ENCODE measurements at places on chromosomes 6 and 20.

GRCh38 chr20:47857187-47857568 lies 71.9 kb upstream of the SULF2 start:
- no peak for DNase-seq

DNA sequence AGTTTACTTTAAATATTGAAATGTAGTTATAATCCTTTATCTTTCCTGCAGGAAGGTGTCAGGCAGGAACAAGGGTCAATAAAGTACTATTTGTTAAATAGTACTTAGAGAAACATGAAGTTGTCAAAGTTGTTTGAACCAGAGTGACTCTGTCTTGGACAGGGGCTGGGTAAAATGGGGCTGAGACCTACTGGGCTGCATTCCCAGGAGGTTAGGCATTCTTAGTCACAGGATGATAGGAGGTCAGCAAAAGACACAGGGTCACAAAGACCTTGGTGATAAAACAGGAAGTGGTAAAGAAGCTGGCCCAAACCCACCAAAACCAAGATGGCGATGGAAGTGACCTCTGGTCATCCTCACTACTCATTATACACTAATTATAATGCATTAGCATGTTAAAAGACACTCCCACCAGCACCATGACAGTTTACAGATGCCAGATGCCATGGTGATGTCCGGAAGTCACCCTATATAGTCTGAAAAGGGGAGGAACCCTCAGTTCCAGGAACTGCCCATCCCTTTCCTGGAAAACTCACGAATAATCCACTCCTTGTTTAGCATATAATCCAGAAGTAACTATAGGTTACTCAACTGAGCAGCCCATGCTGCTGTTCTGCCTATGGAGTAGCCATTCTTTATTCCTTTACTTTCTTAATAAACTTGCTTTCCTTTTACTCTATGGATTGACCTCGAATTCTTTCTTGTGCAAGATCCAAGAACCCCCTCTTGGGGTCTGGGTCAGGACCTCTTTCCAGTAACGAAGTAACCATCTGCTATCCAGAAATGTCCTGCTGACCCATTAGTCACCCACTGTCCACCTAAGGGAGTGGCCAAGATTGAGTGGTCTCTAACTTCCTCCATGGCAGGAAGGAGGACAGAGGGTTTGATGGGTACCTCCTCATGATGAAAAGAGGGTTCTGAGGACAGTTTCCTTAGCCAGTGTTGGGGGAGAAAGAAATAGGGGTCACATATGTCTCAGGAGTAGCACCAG lies 19.6 kb downstream of the SLC22A2 start:
- DNase-seq: no peak

DNA sequence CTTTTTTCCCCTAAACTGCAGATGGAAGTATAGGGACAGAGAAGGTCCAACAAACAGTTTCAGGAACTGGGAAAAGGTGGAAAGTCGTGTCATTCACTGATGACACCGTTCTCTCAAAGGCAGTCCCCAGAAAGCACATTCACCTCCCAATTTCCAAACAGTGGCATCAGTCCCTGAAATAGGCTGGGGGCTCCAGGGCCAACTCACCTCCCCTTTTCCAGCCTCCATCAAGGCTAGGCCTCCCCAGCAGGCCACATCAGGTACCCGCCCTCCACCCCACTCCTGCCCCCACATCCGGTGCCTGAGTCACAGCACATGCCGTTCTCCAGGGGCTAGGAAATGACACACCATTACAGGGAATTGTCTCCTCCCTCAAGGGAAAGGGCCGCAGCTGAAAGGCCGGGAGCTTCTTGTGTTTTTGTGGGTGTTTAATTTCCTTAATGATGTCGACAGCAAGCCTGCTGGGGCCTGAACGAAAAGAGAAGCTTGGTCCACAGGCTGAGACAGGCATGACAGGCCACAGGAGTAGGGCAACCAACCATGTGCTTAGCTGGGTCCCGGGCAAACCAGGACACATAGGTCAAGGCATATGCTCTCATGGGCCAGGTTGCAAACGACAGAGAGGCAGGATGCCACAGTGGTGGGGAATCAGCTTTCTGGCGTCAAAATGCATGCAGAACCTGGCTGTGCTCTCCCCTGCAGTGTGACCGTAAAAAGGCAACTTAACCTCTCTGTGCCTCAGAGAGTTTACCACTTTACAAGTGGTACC lies 39.2 kb downstream of the ZMYND8 start:
- DNase-seq: peak; percentile 40

- DNase-seq: no peak
Measured at GRCh38 chr6:111550953-111551352, 54.7 kb downstream of the TRAF3IP2 start.

DNA sequence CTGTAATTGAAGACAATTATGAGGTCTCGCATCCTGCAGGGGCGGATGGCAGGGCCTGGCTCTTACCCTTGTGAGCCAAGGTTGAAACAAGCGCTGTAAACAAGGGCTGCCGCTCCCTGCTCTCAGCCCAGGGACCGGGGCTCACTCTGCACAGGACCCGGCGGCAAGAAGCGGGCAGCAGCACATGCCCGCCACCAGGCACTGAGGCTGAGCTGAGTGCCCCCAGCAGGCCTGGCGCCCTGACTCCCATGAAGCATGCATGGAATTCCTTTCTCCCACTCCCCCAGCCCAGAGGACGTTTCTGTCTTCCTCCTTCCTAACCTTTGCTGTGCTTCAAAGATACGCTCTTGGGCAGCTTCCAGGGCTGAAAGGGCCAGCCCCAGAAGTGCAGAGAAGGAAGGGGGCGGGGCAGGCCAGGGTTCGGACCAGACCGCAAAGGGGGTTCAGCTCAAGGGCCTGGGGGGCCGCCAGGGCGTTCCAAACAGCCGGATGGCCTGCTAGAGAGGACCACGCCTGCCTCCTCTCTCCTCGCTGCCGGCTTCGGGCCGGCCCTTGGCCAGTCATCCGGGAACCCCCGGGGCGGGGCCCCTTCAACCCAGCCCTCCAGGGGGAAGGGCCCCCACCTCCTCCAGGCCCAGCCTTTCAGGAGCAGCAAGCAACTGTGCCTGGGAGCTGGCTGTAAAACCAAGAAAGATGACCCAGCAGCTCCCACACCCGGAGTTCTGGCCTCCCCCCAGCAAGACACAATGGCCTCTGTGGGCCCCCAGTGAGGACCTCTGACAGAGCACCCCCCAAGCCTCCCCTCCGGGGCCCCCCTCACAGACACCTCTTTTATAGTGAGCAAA lies 109.9 kb downstream of the NOL4L start:
- DNase-seq: no peak

DNA sequence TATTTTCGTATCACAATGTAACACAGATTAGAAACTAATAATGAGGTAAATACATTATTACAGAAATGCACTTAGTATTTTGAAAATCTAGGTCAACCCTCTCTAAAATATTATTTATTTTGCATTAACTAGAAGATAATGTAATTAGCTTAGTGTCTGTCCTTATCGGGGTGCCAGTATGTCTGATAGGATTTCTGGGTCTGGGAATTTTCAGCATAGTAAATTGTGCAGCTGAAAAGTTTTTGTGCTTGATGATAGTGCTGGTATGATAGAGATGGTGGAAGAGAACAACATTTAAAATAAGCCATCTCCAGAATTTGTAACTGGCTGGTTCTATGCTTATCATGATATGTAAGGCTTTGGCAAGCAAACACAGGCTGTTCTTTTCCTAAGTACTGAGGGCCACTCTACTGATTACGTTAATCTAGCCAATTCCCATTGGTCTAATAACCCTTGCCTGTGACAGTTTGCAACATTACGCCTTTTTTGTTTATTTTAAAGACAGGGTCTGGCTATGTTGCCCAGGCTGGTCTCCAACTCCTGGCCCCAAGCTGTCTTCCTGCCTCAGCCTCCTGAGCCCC lies 50.8 kb downstream of the PREP start:
- DNase-seq: no peak

- DNase-seq: no peak
Measured at GRCh38 chr6:145151624-145152023, 583.7 kb downstream of the EPM2A start.

GRCh38 chr6:149335924-149336608 lies 18.6 kb downstream of the TAB2 start:
- DNase-seq: no peak

GRCh38 chr6:102114402-102114801 lies 720.9 kb downstream of the GRIK2 start:
- DNase-seq: no peak

DNA sequence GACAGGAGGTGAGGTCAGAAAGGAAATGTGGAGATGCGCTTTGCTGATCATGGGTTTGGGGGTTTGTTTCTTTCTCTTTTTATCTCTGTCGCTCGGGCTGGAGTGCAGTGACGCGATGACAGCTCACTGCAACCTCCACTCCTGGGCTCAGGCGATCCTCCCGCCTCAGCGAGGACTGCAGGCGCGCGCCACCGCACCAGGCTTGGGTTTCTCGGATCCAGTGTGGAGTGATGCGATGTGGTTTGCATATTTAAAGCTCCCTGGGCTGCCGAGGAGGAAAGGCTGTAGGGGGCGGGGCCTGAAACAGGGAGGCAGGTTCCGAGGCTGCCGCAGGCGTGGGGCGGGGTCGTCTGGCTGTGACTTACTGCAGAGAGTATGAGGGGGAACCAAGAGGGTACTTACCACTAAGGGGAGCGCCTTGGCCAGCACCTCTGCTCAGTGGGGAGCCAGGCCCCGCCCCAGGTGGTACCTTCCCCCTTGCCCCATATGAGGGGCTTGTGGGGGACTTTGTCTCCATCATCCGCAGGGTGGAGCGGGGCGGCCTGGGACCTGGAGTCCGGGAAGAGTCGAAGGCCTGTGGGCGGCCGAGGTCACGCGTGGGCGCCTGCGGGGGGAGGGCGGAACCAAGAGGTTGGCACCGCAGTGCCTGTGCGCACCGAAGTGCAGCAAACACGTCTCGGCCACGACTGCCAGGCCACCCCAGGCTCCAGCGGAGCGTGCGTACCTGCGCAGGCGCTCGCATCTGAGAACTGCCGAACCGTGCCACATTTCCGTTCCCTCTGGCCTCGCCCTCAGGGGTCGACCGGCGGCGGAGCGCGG lies 12.7 kb upstream of the BAK1 start:
- peak; percentile 55 for DNase-seq

DNA sequence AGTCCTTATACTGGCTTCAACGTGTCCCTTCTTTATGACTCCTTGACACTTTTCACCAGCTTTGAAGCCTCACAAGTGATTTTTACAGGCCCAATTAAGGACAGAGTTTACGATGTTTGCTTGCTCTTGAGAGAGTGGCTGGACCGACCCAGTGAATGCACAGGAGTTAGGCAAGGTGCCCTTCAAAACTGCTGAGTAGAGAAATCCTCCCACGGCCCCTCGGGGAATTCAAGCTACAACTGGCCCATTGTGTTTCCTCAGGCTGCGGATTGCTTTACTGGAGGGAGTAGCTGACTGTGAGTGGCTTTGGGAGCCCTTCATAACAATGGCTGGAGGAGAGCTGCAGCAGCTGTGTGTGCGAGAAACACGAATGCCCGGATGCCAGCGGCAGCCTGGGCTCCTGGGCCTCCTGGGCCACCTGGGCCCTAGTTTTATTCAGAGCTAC lies 50.0 kb downstream of the SGK1 start:
- no peak for DNase-seq

- DNase-seq: no peak
Measured at GRCh38 chr6:84525907-84526306, 238.5 kb downstream of the TBX18 start.

DNA sequence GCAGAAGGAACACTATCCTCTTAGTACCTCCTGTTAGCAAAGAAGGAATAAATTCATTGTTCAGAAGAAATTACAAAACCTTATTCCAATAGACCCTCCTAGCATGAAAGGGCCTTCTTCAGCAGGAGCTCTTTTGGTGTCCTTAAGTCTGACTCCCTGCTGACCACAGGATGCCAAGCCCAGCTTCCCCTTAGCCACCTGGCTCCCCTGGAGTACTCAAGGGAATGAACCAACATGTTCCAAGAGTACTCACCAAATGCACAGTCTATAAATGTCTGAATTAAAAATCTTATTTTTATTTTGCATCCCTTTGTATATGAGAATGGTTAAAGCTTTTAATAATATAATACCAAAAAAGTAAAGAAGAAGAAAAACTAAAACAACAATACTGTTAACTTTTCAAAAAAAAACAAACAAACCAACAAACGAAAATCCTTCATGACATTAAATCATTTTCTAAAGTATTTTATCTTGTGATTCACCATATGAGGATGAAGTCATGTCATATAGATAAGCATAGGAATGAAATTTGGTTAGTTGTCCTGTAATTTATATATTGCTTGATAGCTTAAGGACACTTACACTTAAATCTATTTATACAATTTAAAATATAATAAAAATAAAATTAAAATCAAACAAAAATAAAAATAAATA lies 1355.1 kb downstream of the HACE1 start:
- no peak for DNase-seq

DNA sequence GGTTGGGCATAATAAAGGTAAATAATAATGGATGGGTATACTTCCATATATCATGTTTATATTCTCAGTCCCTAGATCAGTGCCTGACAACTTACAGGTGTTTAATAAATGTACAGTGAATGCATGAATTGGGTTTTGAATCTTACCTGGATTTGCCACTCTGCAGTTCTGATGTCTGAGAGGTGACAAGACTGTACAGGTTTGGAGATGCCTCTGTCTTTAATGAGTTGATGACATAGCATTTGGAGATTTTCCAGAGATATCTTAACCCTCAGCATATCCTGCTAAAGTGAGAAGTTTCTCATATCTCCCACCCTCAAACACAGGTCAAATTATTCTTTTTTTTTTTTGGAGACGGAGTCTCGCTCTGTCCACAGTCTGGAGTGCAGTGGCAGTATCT lies 2.2 kb downstream of the ANKS1A start:
- DNase-seq: no peak

DNA sequence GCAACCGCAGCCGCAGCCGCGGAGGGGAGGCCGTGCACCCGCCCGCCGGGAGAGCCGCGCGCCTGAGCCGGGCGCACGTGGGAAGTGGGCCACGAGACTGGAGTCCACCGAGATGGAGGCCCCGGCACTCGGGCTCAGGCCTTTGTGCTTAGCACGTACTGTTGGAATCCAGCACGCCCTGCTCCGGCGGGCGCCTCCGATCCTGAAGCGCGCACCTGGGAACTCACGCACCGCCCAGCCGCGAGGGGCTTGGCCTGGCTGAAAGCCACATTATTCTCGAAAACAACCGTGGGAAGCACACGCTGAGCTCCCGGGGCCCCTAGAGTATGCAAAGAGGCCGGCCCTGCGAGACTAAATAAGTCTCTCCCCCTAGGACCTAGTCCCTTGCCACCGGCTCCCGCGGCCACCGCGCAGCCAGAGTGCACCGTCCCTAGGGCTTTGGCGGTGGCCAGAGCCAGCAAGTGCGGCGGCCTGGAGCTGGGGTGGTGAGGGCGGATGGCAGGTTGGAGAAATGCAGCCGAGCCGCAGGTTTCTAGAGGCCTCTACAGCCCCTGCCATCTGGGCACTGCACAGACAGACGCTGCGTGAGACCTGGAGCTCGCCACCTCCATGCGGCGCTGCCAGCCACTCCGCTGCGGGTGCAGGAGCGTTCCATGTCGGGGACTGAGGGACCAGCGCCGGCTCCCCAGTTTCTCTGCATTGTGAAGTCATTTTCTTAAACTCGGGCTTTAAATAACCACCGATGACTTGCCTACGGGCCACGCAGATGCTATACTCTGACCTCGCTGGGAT lies 42.0 kb upstream of the LY86 start:
- DNase-seq: no peak
